ENCODE measurements at places on chromosomes 1 and 21. TPM values are rescaled to one million over a fixed set of nuclear protein-coding genes. Genes with fewer than 3 reads are reported as not detected.

GRCh38 chr21:25639551-25640201 lies 618 bp downstream of the JAM2 start:
- DNase-seq = peak; percentile 20

The CRNN gene
- 0.76 TPM for polyA plus RNA-seq

The TDRKH gene
- polyA plus RNA-seq = 2.6 TPM

The ASAP3 gene
- 24.7 TPM for polyA plus RNA-seq

The MOB3C gene
- 16.7 TPM for polyA plus RNA-seq

GRCh38 chr1:169902751-169903150 lies 9.1 kb upstream of the SCYL3 start:
- DNase-seq = no peak

The TSPAN2 gene
- 10.2 TPM for polyA plus RNA-seq

The CFHR4 gene
- not detected for polyA plus RNA-seq

DNA sequence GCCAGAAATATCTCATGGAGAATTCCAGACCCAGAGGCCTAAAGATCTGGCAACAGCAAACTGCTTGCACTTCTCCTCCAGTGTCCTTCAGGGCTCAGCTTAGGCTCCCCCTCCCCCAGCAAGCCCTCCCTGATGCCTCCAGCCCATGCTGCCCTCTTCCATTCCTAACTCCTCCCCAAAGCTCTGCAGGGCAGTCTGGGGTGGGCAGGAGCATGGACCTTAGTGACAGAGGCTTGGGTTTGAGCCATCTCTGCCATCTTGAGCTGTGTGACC lies 436.8 kb downstream of the PTPRU start:
- no peak for DNase-seq

GRCh38 chr1:172653015-172653709 lies 5.7 kb upstream of the FASLG start:
- no peak for DNase-seq

DNA sequence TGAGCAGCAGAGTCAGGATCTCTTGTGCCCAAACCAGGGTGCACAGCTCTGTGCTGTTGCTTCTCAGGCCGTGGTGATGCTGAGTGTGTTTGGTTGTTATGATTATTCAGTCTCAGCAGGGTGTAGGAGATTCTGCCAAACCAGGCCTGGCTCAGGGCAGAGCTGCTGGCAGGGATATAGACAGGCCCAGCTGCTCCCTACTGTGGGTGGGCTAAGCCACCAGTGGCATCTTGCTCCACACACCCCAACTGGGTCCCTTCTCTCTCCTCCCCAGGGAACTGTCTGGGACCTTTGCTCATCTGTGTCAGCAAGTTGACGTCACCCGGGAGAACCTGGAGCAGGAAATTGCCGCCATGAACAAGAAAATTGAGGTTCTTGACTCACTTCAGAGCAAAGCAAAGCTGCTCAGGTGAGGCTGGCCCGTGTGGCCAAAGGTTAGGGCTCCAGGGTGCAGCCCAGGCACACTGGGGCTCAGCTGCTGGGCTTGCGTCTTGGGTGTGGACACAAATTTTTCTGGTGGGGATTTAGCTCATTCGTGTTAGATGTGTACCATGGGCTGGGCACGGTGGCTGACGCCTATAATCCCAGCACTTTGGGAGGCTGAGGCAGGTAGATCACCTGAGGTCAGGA lies 9.9 kb upstream of the MIIP start:
- no peak for DNase-seq

DNA sequence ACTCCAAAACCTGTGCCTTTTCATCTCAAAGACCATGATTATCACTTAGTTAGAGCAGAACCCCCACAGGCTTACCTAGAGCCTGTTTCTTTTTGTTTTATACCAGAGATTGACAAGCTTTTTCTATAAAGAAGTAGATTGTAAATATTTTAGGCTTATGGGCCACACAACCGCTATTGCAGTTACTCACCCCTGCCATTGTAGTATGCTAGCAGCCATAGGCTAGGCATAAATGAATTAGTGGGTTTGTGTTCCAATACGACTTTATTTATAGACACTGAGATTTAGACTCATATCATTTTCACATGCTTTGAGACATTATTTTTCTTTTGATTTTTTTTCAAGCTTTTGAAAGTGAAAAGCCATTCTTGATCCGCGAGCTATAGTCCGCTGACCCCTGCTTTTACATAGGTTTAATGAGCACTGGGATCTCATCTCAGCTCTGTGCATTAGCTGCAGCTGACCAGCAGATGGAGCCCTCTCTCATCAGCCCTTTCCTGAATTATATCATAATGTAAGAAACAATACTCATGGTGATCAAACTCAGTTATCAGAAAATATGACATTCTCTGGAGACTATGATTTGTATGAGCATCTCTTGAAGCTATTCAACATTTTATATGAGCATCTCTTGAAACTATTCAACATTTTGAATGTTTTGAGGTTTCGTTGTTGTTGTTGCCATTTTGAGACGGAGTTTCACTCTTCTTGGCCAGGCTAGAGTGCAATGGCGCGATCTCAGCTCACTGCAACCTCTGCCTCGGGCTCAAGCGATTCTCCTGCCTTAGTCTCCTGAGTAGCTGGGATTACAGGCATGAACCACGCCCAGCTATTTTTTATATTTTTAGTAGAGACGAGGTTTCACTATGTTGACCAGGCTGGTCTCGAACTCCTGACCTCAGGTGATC lies 111.9 kb upstream of the L1TD1 start:
- DNase-seq = no peak

- DNase-seq = no peak
These were observed 3.0 kb downstream of the DMRTB1 start for GRCh38 chr1:53462193-53462592.

- DNase-seq = no peak
These were observed 301.4 kb downstream of the TPR start for GRCh38 chr1:186073697-186074096.

The FCRL2 gene
- polyA plus RNA-seq = 0.07 TPM

The FLG2 gene
- polyA plus RNA-seq = not detected

The G0S2 gene
- polyA plus RNA-seq = 17.4 TPM

The PDZK1IP1 gene
- 41.9 TPM for polyA plus RNA-seq
